Stimulated activated memory B cell treated with anti-CD40 and anti-IgM and Interleukin-4, amounts not matched to agents 10 μg/mL and 1 μg/mL and 100 μg/mL, for 72 hours (primary cell): ENCODE measurements at places on chromosomes 5 and 9.
A peak's percentile ranks its signal among the peaks of the same experiment; 100 is the strongest.

- ATAC-seq, result no peak
Observed at GRCh38 chr9:69047371-69047770, 11.8 kb downstream of the FXN start.

DNA sequence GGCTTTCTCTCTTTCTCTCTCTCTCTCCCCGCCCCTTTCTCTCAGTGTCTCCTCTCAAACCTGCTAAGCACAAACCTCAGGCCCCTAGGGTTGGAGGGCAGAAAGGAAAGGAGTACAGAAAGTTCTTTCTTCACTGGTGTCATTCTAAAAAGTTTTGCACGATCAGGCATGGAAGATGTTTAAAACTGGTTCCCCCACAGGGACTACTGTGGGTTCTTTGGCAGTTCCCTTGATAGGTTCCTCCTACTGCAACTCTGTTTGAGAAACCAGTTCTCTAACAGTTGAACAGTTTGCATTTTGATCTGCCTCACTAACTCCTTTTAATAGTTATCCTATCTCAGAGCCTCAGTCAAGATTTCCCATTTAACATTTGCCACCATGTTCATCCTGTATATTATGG is 82.9 kb downstream of the CDO1 start:
- ATAC-seq, result peak; percentile 53

GRCh38 chr5:5178136-5178535 is 38.0 kb downstream of the ADAMTS16 start:
- no peak for ATAC-seq

DNA sequence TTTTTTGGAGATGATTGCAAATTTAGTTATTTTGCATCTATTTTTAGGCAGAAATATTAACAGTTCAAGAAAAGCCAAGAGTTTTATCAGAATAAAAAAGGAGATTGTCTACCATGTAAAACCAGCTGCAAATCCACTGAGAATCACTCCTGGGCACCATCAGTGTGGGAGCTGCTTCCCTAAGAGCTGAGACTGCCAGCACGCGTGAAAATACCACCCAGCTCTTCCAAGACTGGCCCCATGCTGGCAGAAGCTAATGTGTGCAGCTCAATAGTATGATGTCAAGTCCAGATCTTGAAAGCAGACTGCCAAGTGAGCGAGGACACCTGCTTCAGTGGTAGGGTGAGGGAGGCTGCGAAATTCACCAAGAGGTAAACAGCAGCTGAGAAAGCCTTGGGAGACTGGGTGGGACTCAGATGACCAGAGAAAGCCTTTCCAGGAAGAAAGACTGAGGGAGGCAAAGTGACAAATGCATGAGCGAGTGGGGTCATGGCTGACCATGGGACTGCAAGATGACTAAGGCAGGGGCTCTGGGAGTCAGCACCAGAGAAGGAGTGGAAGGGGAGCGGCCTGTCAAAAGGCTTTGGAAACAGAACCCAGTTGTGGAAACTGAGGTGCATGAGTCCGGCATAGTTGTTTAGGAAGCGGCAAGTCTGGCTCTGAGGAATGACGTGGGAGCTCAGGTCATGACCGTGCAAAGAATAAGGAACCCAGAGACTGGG is 200.9 kb downstream of the GADD45G start:
- ATAC-seq, result no peak

DNA sequence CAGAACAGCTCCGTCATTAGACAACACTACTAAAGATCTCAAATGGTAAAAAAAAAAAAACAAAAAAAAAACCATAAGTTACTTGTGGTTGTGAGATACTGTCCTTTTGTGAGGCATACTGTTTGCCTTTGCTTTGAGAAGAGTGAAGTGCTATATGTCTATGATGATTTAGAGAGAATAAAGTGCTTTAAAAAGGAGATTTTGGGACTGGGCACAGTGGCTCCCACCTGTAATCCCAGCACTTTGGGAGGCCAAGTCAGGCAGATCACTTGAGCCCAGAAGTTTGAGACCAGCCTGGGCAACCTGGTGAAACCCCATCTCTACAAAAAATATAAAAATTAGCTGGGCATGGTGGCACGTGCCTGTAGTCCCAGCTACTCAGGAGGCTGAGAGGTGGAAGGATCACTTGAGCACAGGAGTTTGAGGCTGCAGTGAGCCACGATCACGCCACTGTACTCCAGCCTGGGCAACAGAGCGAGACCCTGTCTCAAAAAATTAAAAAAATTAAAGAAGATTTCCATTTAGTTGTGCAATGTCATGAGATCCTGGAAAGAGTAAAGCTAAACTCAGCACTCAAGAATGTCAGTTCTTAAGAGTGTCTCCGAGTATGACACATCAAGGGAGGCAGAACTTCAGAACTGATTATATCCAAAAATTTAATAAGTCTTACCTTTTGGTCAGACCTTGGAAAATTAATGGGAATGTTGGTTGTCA is 87.3 kb downstream of the PRDM6 start:
- ATAC-seq, result no peak

- ATAC-seq, result no peak
Observed at GRCh38 chr5:141567513-141568117, 51.2 kb downstream of the DIAPH1 start.

GRCh38 chr5:22988937-22989336 is 135.8 kb upstream of the CDH12 start:
- no peak for ATAC-seq
